Neuronal stem cell (in vitro differentiated cells): ENCODE measurements at places on chromosomes 7 and 10.
A peak's percentile ranks its signal among the peaks of the same experiment; 100 is the strongest.

GRCh38 chr7:116222501-116222900 lies 12.2 kb downstream of the TES start:
- no peak for DNase-seq

DNA sequence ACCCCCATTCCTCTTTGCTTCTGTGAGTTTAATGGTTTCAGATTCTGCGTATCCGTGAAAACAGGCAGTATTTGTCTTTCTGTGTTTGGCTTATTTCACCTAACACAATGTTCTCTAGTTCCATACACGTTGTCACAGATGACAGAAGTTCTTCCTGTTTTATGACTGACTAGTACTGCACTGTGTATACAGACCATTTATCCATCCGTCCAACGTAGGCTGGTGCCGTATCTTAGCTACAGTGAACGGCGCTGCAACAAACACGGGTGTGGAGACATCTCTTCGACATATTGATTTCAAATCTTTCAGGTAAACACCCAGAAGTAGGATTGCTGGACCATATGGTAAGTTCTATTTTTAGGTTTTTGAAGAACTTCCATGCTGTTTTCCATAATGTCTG lies 181.7 kb downstream of the PARD3 start:
- no peak for DNase-seq

DNA sequence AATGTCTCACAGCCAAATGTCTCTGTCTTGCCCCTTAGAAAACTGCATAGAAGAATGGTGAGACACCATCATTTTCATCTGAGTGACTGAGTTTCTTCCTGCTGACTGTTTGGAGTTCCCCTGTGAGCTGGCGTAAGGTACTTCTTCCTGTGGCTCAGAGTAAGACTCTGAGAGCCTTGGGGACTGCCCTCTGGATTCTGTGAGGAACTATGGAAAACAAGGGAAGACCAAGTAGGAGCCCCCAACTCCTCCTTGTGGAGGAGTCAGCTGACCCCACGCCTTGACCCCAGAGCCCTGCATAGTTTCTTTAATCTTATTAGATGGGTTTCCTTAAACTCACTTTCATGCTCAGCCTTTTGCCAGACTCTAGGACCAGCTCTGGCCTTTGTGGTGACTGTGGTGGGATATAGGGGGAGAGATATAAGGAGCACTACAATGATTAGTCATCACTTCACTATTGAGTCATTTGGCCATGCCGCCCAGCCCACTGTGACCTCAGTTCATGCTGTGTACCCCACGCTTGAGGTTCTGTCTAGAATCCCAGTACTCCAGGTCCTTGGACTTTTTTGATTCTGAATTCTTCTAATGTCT lies 51.8 kb upstream of the FAM133B start:
- no peak for DNase-seq

DNA sequence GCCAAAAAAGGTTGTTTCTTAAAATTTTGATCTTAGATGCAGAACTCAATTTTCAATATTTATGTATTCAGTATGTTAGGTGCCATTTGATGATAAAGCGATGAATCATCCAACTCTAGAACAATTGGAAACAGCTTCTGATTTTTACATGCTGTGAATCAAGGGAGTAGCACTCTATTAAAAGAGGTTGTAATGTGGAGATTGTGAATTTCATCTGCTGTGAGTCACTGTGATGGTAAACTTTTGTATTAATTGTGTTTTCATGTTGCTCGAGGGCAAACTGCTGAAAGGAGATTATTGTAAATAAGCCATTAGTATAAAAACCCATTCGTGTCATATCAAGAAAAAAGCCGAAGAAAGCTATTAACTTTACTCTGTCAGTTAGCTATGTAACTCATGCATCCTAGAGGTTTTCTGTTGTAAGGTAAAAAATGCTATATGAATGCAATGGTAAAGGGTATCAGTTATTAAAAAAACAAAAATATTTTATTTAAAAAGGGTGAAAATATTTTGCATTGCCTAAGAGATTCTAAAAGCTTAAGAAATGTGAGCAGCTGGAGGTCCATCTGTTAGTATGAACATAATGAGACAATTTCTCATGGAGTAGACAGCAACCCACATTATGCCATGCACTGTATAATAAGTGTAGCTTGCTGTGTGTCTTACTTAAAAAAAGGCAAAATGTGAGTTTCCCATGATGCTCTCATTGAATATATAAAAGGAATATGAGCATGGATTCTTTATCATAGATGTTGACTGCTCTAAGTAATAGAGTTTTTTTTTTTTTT lies 511.0 kb upstream of the PCDH15 start:
- DNase-seq = no peak

DNA sequence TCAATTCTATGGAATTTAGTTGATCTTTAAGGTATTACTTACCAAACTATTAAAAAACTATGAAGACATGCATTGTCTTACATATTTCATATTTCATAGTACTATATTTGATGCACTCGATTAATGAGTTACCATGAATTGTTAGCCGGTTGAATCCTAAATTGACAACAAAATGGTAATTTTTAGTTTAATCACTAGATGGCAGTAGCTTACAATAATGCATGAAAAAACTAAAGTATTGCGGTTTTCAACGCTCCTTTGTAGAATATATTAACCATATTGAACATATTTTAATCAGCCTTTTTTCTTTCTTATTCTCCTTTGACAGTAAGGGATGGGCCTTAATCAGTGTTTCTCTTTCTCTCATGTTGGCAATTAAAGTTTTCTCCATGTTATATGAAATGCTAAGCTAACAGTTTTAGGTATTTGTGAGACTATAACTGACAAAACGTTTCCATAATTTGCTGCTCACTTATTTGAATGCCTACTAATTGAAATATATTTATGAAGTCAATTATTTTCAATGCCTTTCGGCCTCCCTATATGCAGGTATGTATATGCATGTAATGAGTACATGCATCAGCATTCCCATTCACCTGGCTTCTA lies 48.5 kb upstream of the ARL4A start:
- DNase-seq = no peak

DNA sequence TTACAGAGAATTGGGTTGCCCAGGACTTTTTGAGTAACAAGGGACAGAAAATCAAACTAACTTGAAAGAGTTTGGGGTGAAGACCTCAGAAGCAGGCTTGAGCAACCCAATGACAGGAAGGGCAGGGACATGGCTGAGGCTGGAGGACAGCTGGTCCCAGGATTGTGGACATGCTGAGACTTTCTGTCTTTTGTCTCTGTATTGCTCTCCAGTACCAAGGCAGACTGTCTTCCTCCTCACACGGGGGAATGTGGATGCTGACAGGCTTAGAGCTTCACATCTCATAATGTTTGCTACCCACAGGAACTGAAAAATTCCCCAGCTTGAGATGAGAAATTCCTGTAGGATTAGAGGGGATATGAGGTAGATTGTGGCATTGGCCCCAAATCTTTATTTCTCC lies 229.6 kb downstream of the PHF14 start:
- DNase-seq = no peak

GRCh38 chr10:93821051-93821772 lies 63.5 kb downstream of the LGI1 start:
- DNase-seq = peak; percentile 12

DNA sequence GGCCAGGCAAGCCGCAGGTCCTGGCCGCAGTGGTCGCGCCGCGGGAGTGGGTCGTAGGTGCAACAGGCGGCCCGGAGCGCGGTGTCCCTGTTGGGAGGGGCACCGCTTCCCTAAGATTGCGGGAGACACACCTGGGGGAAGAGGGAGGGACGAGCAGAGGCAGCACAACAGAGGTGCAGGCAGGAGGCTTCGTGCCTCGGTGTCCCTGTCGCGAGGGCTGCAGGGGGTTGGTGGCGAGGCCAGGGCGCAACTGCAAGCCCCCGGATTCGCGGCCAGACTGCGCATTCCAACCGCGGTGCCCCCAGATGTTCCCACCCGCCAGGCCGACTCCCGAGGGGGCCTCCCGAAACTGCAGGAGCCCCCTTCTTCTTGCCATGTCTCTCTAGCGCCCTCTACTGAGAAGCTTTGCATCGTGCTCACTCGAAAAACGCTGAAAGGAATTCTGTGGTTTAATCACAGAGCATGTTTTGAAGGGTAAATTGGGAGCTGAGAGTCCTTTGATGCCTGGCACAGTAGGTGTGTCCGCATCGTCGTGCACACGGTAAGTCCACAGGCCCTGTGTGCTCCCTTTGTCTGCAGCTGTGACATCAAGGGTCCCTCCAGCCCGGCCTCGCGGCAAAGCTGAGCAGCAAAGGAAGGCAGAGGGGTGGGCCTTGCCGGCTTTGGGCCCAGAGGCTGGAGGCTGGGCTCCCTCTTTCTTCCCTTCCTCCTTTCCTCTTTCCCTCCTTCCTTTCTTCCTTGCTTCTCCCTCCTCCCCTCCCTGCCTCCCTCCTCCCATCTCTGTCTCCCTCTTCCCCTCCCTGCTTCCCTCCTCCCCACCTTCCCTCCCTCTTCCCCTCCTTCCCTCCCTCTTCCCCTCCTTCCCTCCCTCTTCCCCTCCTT lies 6.2 kb upstream of the MBL2 start:
- no peak for DNase-seq

GRCh38 chr10:792083-792791 lies 102.8 kb upstream of the DIP2C start:
- no peak for DNase-seq

- DNase-seq = no peak
Observed at GRCh38 chr7:31778296-31778695, 91.3 kb downstream of the PPP1R17 start.

DNA sequence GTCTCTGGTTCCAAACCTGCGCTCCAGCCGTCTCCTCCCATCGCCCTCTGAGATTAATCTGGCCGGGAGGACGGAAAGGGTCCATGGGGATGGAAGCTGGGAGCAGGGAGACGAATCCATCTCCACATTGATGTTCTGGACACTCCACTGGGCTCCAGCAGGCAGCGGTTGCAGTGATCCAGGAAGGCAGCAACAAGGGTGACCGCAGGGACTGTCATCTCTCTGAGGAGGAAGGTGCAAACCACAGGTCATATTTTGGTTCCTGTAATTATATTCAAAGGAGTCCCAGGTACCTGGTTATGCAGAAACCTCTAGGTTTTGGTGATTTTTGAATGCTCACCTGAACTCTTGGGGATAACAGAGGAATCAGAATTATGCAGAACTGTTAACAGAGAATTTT lies 54.8 kb downstream of the EVX1 start:
- DNase-seq = no peak

- DNase-seq = no peak
Observed at GRCh38 chr10:97117372-97117771, 68.4 kb downstream of the SLIT1 start.

DNA sequence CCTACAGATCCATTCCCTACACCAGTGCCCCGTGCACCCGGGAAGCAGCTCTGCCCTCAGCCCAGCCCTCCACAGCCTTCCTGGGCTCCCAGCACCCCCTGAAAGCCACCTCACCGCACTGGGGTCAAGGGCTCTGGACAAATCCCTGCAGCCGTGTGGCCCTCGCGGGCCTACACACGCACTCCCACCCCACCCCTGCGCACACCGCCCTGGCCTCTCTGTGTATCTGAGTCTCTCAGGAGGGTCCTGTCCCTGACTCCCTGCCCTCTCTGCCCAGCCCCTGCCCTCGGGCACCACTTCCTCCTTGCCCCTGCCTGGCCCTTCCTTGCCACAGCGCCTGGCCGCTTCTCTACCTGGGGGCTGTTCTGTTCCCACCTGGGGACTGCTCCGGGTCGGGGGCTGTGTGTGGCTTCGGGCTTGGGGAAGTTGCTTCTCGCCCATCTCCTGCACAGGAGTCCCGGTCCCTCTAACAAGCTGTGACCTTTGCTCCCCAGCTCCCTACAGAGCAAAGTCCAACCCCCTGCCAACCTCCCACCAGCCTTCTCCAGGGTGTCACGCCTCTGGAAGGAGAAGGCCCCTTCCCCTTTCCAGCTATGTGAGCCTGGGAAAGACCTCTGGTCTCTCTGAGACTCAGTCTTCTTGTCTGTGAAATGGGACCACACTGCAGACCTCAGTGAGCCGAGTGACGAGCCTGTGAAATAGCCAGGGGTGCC lies 1.5 kb downstream of the TMEM184A start:
- DNase-seq = no peak

GRCh38 chr7:47685151-47685550 lies 103.2 kb upstream of the TNS3 start:
- DNase-seq = no peak

DNA sequence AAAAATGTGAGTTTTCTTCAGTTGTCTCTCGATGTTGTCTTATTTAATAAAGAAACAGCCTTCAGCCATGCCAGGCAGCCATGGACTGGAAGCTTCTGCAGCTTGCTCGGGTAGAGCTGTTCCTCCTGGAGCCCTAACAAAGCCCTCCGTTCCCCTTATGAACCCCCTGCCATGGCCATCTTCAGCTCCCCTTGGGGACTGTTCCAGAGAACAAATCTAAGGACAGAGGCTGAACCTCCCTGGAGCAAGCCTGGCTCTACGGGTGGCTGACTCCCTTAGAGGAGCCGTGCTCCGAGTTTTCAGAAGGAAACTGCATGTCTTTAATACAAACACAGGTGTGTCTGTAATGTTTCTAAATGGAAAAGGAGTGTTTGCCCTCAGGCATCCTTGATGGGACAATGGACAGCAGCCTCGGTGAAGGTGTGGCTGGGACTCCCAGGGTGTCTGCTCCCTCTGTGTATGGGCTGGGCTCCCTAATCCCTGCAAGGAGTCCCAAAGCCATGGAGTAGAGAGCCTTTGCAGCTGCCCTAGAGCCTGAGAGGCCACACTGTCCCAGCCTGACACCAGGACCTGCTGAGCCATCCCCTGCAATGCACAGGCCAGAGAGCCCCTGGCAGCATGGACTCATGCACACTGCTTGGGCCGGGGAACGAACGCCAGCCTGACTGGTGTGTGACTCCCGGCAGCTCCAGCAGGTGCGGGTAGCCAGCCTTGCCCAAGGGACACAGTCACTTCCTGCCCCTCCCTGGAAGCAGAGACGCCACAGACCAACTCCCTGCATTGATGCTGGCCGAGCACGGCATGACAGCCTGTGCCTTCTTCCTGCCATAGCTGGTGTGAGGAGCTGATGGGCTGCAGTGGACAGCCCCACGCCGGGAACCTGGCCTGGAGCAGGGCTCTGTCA lies 381.8 kb downstream of the TCERG1L start:
- no peak for DNase-seq

DNA sequence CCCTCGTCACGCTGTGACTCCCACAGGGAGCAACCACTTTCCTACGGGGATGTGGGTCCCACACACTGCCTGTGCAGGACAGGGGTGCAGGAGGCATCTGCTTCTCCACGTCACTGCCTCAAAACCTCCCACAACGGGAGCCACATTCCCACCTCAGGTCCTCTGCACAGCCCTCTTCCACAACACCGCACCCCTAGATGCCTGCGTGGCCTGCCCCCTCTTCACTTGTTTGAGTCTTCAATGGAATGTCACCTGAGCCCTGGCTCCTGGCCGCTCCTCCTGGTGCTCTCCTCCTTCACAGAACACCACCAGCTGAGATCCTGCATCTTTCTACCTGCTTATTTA lies 73.6 kb downstream of the MAD1L1 start:
- no peak for DNase-seq

- no peak for DNase-seq
Observed at GRCh38 chr7:52311886-52312285, 723.5 kb upstream of the POM121L12 start.

GRCh38 chr10:118669020-118669791 lies 73.8 kb upstream of the PRLHR start:
- no peak for DNase-seq

DNA sequence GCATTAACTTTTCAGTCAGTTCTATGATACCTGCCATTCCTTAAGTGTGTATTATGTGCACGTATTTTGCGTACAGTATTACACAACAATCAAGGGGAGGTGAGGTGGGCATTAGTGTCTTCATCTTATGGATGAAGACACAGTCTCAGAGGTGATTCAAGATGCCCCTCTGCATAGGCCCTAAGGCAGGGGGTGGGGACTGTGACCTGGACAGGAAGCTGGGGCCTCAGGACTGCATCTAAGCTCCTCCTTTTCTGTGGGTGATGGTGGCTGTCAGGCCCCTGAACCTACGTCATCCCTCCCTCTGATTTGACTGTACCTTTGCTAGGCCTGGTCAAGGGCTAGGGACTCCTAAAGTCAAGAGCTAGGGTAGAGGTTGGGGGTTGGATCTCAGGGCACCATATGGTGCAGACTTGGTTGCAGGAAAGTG lies 38.9 kb downstream of the HK1 start:
- no peak for DNase-seq
